Activated CD4-positive, alpha-beta T cell treated with anti-CD3 and anti-CD28 coated beads for 4 hours (primary cell): ENCODE measurements at places on chromosomes 12 and 14.

DNA sequence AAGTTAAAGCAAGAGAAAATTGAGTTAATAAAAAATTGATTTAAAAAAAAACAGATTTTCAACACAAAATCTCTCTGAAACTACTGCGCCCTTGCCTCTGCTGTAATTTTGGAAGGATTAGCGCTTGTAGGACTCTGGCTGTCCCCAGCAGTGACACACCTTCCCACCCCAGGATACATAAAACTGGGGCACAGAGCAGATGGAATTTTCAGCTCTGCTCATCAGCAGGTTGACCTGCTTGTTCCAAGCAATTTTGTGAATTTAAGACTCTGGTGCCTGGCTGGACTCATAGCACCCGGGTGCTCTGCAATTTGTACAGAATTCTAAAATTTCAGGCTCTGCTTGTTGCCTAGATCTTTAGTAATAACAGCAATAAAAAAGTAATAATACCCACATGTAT lies 257.8 kb upstream of the GARIN6 start:
- no peak for DNase-seq

DNA sequence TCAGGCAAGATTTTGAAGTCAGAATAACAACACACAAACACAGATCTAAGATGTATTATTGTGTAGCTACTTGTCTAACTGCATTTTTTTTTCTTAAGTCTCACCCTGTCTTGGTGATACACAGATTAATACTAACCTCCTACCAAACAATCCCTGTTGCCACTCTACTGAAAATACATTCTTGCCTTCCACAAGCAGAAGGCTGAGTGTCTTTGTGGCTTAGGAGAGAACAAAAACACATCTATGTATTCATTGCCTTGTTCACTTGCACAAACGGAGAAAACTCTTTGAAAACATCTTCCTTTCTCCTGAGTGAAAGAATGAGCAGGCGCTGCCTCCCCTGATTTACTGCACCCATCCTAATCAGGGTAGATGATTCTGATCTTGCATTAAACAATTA lies 642.2 kb downstream of the DIO2 start:
- DNase-seq, result no peak

- DNase-seq, result no peak
These were observed 10.1 kb upstream of the CLEC12A start for GRCh38 chr12:9961106-9961505.

- DNase-seq, result no peak
These were observed 985.7 kb upstream of the FBXO33 start for GRCh38 chr14:40417777-40418401.

DNA sequence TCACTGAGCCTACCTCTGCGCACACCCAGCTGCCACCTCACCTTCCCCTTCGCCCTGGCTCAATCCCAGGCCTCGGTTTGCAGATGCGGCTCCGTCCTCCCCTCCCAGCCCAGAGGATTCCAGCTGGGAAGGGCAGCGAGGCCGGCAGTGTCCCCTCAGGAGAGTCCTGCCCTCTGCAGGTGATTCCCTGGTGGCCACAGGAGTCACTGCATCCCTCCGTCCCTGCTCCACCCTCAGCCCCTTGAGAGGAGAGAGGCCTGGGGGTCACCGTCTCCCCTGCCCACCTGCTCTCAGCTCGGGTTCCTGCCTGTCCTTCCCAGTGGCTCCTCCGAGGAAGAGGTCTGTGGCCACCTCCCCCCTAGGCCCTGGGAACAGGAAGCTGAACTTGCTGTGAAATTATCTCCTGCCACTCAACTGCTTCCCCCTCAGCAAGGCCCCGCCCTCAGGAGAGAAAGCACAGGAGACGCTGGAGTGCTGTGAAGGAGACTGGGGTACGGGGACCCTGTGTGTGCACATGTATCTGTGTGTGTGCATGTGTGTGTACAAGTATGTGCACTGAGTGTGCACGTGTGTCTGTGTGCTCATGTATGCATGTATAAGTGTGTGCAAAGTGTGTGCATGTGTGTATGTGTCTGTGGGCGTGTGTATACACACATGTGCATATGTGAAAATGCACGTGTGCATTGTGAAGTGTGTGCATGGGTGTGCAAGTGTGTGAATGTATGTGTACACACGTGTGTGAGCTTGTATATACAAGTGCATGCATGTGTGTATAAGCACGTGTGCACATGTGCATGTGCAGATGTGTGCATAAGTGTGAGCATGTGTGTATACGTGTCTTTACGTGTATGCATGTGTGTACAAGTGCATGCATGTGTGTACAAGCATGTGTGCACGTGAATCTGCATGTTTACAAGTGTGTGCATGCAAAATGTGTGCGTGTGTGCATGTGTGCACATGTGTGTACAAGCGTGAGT lies 13.2 kb upstream of the GALNT9 start:
- no peak for DNase-seq

DNA sequence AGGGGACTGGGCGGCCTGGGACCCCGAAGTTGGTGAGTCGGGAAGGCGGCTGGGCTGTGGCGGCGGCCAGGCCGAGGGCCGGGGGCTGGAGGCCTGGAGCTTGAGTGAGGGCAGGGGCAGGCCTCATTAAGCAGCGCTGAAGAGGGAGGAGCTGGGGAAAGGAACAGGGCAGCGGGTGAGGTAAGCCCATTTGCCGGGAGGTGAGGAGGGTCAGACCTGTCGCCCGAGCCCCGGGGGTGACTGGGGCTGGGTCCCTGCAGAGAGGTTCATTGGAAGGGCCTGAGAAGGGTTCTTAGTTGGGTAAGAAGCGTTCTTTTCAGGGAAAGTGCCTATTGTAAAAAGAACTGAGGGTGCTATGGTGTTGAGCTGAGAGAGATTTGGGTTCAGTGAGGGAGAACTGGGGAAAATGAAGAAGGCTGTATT lies 441 bp downstream of the RAB5B start:
- DNase-seq, result peak; percentile 47

- DNase-seq, result no peak
These were observed 368.7 kb upstream of the GARIN6 start for GRCh38 chr12:99278899-99279298.

DNA sequence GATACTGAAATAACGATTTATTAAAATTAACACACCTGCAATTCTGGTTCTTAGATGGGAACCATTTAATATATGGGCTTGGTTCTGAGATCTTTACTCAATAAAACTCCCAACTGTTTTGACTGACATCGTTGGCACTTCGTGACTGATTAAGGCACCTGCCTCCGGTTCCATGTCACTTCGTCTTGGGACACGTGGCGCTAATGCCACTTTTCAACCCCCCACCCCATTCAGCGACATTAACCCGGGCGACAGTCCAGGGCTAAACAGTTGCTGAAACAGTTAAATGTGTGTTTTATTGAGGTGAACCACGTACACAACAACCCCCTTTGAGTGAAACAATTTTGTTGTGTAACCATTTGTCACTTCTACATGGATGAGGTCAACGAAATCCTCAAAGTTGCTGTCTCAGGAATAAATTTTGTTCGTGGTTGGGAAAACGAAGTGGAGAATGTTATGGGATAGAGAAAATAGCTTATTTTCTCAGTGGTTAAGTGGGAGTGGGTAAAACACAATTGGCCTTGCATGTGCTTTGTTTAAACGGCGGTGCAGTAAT lies 9.9 kb upstream of the SLC38A2 start:
- no peak for DNase-seq

GRCh38 chr14:69605738-69606137 lies 5.7 kb upstream of the SUSD6 start:
- no peak for DNase-seq

DNA sequence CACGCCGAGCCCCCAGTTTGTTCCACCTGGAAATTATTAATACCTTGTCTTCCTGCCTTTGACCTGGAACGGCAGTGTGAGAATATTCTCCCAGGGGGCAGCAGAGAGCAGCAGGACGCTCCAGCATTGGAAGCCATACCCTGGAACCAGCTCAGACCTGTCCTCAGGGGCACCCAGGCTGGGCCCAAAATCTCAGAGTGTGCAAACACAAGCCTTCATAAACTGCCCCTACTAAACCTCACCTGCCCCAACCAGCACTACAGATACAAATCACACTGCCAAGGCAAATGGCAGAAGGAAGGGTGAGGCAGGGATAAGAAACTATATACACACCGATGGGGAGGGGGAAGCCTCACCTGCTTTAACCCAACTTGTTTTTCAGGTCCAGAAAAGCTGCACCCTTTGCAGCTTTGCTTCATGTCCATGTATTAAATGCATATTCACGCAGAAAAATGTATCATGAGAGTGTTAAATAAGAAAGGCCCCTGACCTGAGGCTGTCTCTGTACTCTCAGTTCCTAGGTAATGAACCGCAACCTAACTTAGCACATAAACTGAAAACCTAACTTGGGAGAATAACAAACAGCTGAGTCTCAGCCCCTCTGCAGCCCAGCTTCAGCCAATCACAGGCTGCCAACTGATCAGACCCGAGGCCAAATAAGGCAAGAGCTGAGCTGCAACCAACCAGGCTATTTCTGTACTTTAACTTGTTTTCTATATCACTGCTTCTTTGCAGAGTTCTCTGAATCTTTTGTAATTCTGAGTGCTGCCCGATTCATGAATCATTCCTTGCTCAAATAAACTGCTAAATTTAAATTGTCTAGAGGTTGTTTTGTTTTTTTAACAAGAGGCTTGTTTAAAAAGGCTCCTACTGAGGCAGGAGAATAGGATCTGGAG lies 130.1 kb downstream of the SPTSSA start:
- DNase-seq, result peak; percentile 42

- no peak for DNase-seq
These were observed 84.7 kb downstream of the GALNT4 start for GRCh38 chr12:89439941-89440340.

DNA sequence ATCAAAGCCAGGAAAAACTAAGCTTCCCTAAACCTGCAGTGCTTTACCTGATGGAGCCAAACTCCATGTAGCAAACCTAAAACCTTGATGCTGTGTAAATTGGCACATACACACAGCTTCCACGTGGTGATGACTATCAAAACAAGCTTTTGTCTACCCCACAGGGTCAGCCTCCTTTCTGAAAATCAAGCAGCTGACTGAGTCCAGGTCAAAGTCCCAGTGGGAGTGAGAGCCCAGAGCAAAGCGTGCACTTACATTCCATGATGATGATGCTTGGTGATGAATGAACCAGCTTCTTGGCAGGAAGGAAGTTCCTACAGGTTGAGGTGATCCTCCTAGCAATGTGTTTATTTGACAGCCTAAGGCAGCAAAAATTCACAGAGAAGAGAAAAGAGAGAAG lies 630.0 kb upstream of the TBX3 start:
- DNase-seq, result no peak

- DNase-seq, result no peak
These were observed 60.2 kb downstream of the SRGAP1 start for GRCh38 chr12:63904653-63905052.

DNA sequence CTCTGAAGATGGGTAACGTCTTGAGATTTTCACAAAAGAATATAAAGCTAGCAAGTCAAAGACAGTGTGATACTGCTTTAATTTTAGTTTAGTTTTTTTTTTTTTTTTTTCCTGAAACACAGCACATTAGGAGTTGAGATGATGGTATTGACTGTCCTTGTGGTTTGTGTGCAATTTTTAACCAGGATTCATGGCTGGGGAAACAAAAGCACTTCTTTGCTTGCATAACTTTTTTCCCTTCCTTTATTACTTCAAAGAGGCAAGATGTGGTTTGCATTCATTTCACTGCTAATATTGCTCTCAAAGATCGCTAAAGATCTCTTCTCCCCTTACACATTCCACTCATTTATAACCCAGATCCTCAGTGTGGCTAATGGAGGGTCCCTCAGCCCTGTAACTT lies 157.1 kb upstream of the PZP start:
- DNase-seq, result no peak

DNA sequence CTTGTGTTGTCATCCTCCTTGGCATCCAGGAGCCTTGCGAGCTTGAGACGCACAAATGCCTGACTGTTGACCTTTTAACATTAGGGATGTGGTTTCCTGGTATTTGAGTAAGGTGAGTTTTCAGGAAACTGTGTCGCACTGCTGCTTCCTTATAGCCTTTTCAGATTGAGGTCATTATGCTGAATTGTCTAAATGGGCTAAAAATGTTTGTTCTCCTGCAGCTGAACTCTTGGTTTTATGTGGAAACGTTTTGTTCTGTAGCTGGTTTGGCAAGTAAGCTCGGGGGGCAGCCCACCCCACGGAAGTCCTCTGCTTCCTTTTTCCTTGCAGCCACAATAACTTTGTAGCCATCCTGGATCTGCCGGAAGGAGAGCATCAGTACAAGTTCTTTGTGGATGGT lies 5.7 kb downstream of the PRKAB1 start:
- no peak for DNase-seq

DNA sequence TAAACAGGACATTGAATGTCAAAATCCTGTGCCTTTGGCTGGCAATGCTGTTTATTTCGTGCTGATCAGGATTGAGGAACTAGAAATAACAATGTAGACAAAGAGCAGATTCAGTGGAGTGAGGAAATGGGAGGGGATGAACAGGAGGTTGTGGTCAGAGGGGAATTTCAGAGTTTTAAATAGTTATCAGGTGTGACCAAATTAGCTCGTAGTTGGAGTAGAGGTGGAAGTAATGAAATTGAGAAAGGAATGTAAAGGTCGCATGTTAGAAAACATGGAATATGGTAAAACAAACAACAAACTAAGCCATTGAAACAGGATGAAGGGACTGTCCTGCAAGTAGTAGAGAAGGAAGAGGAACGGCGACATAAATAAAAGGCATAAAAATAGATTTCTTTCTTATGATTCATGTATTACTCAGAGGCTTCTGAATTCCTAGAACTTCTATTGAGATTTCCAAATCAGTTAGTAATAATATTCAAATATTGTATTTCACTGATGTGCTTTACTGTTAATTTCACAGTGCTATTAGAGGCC lies 9.5 kb upstream of the SAV1 start:
- no peak for DNase-seq

DNA sequence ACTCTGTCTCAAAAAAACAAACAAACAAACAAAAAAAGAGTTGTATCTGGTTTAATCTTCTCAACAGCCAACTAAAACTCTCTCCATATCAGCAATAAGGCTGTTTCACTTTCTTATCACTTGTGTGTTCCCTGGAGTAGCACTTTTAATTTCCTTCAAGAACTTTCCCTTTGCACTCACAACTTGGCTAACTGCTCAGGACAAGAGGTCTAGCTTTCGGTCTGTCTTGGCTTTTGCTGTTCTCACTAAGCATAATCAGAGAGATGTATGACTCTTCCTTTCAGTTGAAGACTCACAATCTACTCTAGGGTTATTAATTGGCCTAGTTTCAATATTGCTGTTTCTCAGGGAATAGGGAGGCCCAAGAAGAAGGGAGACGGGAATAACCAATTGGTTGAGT lies 12.3 kb downstream of the NEMP1 start:
- DNase-seq, result no peak

DNA sequence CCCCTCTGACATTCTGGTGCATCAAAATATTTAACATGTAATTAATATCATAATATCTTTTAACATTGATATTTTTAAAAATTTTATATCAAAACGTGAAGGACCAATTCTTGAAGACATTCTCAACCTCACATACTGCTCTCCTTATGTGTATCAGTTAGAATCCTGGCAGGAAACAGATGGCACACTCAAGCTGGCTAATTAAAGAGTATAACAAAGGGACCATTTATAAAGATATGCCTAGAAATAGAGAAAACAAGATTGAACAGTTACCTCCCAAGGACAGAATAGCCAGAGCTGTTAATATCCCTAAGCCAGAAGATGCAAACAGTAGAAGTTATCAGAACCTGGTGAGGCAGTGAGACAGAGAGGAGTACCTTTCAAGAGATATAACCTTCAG lies 368.7 kb downstream of the NELL2 start:
- DNase-seq, result no peak

DNA sequence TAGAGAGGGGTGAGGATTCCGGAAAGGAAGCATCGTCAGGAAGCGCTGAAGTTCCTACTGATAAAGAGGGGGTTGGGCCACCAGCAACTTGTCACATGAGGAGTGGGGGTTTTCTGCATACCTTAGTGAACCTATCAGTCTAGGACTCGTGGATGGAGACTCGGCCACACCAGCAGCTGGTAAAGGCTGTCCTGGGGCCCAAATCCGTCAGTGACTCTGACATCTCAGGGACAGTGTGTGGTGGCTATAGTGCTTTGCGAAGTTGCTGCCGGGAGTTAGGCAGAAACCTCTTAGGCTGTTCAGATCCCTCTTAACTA lies 16.4 kb downstream of the RNASE2 start:
- DNase-seq, result no peak
